Left kidney (tissue), 8 donors: ENCODE measurements at places on chromosomes 11 and 22. TPM values are rescaled to one million over a fixed set of nuclear protein-coding genes. Genes with fewer than 3 reads are reported as not detected.

Gene NPAS4
- polyA plus RNA-seq = 0.55 TPM

DNA sequence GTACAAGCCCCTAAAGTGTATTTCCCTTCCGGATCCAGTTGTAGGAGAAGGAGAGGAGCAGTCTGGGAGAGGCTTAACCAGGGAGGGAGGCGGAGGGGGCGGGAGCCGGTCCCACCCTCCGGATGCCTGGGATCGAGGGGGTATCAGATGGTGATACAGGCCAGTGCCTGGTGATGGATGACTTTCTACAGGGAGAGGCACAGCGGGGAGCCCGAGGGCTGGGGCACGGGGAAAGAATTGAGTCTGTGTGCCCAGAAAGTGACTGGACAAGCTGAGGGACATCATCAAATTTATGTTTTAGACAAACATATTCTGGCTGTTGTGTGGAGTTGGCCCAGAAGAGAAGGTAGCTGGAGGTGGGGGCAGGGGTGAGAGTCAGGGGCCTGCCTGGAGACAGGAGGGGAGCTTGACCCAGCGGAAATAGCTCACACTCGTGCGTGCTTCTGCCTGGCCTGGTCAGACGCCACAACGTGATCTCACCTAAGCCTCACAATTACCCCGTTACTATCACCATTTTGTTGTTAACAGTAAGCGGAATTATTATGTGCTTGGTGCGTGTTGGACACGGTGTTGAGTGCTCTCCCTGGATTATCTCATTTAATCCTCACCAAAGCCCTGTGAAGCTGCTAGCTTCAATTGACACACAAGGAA lies 42.4 kb downstream of the AMPD3 start:
- no peak for DNase-seq

Gene PITPNB
- polyA plus RNA-seq = 79.5 TPM

Gene ZC3H12C
- polyA plus RNA-seq = 8.8 TPM

Gene GRM5
- polyA plus RNA-seq = 0.13 TPM

DNA sequence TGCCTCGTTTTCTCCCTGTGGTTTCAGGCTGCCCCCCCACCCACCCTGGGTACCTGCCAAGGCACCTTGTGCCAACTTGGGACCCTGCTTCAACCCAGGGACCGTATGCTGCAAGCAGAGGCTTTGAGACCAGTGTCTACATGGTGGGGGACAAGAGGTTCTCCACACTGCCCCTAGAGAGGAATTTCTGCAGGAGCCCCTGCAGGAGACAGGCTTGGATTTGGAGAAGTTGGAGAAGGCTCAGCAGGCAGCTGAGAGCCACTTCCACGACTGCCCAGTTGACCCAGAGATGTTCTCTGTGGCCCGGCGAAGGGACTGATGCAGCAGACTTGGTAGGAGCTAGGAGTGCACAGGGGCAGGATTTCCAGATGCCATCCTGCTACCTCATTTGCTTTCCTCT lies 20.1 kb upstream of the NNMT start:
- DNase-seq = no peak

GRCh38 chr11:69486056-69486772 lies 4.8 kb downstream of the LINC01488 start:
- no peak for DNase-seq

Gene RAG2
- 0.52 TPM for polyA plus RNA-seq

GRCh38 chr11:35146711-35147110 lies 7.7 kb downstream of the CD44 start:
- DNase-seq = no peak

Gene APOL4
- 10.9 TPM for polyA plus RNA-seq

GRCh38 chr11:102590276-102591049 lies 34.7 kb downstream of the MMP20 start:
- no peak for DNase-seq

GRCh38 chr11:59473015-59473414 lies at the start of gene OR4D10:
OR4D10 (plus strand) TSS chr11:59473315; CDS start chr11:59477430, 4,115 bp downstream.
- no peak for DNase-seq

- no peak for DNase-seq
Observed at GRCh38 chr11:838441-839279, 3.7 kb downstream of the POLR2L start.

GRCh38 chr11:59710136-59710847 lies 3.4 kb downstream of the OR10V1 start:
- no peak for DNase-seq

- DNase-seq = no peak
Observed at GRCh38 chr22:35677460-35678187, 29.4 kb downstream of the APOL6 start.

Gene MMP11
- 13.3 TPM for polyA plus RNA-seq

DNA sequence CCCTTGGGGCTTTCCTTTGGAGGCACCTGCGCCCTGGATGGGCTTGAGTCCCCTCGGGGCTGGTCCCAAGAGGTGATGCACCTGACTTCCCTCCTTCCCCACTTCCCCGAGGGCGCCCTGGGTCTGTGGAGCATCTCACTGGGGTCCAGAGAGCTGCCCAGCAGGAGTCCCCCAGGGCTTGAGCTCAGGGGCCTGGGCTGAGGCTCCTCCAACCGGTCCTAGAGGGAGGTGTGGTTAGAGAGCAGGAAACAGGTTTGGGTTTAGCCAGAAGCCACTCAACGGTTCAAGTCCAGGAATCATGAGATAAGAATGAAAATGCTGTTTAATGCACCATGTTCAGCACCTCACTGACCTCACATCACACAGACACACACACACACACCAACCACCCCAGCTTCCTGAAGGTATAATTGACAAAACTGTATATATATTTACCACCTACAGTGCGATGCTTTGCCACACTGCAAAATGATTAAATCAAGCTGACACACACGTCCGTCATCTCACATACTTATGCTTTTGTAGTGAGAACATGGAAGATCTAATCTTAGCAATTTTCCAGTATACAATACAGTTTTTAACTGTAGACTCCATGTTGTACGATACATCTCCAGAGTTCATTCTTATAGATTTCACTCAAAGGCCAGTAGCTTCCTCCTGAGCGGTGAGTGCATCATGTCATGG lies 628 bp upstream of the IGLL1 start:
- no peak for DNase-seq

Gene RIC8A
- 84.0 TPM for polyA plus RNA-seq

DNA sequence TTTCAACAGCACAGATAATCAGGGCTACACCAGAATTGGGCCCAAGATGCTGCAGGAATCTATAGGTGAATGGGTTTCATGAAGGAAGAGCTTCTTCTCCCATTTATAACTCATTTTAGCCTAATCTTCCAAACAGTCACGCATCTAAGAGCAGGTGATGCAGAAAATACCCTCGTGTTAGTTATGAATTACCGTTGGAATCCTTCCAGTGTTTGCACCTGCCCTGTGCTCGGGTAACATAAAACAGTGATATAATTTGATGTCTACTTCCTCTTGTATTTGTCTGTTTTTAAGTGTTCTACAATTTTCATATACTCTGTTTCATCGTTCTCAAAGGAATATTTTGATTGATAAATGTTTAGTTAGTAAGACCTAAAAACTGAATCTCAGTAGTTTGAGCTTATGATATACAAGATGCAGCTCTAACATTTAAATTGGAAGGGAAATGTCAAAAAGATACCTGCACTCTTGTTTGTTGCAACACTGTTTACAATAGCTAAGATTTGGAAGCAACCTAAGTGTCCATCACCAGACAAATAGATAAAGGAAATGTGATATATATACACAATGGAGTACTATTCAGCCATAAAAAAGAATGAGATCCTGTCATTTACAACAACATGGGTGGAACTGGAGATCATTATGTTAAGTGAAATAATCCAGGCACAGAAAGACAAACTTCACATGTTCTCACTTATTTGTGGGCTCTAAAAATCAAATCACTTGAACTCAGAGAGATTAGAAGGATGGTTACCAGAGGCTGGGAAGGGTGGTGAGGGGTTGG lies 42.1 kb downstream of the PPARA start:
- no peak for DNase-seq

DNA sequence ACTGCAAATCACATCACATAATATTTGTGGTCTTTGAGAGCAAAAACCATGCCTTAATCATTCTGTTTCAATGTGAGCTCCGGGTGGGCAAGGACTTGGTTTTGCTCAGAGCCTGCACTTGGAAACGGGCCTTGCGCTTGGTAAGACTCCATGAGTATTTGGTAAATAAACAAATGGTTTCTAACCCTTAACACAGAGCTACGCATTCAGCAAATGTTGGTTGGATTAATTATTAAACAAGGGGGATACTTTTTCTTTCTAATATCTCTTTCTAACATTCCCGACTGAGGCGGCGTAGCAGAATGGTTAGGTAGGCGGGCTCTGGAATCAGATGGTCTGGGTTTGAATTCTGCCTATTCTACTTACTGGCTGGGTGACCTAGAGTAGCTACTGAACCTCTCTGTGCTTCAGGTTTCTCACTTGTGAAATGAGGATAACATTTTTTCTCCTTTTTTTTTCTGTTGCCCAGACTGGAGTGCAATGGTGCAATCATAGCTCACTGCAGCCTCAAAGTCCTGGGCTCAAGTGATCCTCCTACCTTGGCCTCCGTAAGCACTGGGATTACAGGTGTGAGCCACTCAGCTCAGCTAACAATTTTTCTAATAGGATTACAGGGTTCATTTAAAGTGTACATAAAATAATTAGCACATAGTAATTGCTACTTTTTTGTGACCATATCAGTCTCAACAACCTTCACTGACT lies 3.4 kb upstream of the FAM83F start:
- no peak for DNase-seq

Gene DYNC2H1
- polyA plus RNA-seq = 48.0 TPM

DNA sequence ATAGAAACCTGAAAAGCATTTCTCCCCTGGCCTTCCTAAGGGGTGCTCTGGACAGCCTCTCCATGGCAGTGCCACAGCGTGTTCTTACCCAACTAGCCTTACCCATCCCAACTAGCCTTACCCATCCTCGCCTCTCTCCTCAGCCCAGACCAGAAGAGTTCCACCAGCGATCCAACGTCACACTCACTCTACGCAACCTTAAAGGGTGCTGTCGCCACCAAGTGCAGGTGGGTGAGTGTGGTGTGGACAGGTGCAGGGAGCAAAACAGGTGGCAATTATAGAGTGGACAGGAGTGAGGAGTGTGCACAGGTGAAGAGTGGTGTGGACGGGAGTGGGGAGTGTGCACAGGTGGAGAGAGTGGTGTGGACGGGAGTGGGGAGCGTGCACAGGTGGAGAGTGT lies 17.8 kb downstream of the TMEM121B start:
- no peak for DNase-seq

GRCh38 chr11:96015906-96016565 lies 92.1 kb upstream of the MTMR2 start:
- DNase-seq = no peak

Gene GPR83
- 0.75 TPM for polyA plus RNA-seq

DNA sequence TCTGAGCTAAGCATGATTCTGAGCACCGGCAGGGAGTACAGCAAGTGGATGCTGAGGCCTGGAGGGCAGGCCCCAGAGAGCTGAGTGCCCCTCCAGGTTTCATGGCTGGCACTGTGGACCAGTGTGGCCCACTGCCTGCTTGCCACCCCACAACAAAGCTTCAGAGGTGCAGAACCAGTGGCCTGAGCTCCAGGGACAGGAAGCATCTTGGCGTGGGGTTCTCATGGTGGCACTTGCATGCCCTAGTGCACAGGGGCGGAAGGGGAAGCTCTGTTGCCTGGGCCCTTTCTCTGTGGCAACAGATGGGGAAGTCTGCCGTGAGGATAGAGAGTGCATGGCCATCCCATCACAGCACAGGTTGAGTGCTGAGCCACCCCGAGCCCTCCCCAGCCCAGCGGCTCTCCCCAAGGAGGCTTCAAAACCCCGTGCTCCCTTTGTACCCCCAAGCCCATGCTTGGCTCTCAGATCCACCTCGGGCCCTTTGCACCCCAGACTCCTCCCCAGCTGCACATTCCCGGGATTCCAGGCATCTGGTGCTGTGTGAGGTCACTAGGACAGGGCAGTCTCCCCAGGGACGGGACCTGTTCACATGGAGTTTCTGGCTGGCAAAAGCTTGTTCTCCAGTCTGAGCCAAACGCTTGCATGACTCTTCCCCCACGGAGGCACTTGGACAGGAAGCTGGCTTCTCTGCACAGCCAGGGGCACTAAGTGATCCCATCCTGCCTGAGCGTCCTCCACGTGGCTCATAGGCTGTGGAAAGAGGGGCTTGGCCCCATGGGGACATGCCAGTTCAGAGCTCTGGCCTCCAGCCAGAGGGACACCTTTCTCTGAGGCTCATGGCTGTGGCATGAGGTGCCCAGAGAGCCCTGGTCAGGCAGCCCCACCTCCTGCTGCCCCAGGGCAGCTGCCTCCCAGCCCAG lies 4.2 kb downstream of the SLC25A1 start:
- no peak for DNase-seq

DNA sequence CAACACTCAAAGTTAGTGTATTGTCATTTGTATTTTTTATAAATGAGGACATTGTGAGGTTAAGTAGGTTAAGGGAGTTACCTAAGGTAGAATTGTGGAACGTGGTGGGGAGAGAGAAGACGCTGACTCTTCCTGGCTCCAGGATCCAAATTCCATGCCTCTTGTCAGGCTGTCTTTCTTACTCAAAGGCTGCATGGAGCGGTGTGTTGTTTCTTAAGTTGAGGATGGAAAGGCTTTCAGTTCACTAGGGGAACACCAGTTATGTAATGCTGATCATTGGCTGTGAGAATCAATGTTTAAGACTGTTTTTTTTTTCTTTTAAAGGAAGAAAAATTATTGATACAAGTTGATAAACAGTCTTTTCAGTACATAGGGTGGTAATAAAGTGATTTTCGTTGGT lies 2.9 kb downstream of the UBE2L3 start:
- DNase-seq = no peak

DNA sequence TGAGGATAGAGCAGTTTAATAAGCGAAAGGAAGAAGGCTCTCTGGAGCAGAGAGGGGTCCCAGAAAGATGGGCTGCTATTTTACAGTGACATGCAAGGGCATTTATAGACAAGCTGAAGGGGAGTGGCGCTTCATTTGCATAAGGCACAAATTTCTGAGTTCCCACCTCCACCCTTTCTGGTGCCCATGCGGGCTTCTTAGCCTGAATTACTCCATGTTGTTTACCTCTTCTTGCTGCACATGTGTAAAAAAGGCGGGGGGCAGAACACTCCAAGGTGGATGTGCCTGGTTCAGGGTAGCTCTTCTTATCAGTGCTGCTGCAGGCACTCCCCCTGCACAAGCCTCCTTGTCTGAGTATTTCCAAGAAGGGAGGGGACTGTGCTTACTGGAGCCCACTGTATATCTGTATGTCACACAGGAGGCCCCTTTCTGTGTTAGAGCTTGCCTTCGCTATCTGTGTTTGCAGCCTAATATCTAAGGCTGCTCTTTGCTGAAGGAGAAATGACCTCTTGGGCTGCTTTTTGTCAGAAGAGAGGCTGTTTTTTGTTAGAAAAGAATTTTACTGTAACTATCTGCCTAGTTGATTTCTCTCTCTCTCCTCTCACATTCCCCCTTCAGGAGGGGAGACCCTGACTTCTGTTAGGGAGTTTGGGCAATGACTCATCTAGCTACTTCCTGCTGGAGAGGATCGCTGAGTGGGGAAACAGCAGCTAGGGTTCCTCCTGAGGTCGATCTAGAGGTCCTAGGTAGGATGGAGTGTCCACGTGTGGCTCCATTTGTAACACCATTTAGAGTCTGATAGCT lies 1057.0 kb upstream of the CNTN5 start:
- no peak for DNase-seq

GRCh38 chr11:128052912-128053641 lies 534.3 kb downstream of the ETS1 start:
- DNase-seq = no peak

Gene SH3BP1
- polyA plus RNA-seq = 27.1 TPM

- no peak for DNase-seq
Observed at GRCh38 chr11:134228625-134229024, 4.2 kb downstream of the VPS26B start.

GRCh38 chr11:17014833-17015626 lies 816 bp upstream of the PLEKHA7 start:
- DNase-seq = no peak

- no peak for DNase-seq
Observed at GRCh38 chr11:1335811-1336761, 26.7 kb upstream of the TOLLIP start.

GRCh38 chr11:27466363-27466762 lies 6.2 kb downstream of the LGR4 start:
- no peak for DNase-seq
